Stimulated activated CD4-positive, alpha-beta T cell treated with anti-CD3 and anti-CD28 coated beads, Interleukin-12 subunit alpha, Interleukin-12 subunit beta, amount 100 ng/mL, for 24 hours (primary cell): ENCODE measurements at places on chromosomes 2 and 18.

GRCh38 chr2:232563580-232563979 lies 13.1 kb downstream of the EIF4E2 start:
- DNase-seq = no peak

- peak; percentile 3 for DNase-seq
Measured at GRCh38 chr2:119431155-119431975, at the start of gene TMEM37. TSS of gene TMEM37 (plus strand) at chr2:119431854. CDS start at chr2:119431904, 50 bp downstream.

DNA sequence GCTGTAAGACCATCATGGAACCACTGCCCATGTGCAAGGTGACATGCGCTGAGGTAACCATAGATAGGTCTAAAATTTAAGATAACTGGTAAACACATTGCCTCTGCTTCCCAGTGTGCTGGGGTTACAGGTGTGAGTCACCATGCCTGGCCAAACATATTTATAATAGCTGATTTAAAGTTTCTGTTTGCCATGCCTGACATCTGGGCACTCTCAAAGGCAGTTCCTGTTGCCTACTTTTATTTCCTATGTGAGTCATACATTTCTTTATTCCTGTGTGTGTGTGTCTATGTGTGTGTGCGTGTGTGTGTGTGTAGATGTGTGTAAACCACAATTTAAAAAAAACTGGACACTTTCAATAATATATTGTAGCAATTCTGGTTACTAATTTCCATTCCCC lies 415.2 kb upstream of the NETO1 start:
- no peak for DNase-seq

- no peak for DNase-seq
Measured at GRCh38 chr2:105140240-105140568, 101.3 kb upstream of the GPR45 start.

- no peak for DNase-seq
Measured at GRCh38 chr18:10671441-10671840, 145.6 kb downstream of the NAPG start.

GRCh38 chr2:19540739-19541525 lies 182.5 kb upstream of the OSR1 start:
- no peak for DNase-seq

DNA sequence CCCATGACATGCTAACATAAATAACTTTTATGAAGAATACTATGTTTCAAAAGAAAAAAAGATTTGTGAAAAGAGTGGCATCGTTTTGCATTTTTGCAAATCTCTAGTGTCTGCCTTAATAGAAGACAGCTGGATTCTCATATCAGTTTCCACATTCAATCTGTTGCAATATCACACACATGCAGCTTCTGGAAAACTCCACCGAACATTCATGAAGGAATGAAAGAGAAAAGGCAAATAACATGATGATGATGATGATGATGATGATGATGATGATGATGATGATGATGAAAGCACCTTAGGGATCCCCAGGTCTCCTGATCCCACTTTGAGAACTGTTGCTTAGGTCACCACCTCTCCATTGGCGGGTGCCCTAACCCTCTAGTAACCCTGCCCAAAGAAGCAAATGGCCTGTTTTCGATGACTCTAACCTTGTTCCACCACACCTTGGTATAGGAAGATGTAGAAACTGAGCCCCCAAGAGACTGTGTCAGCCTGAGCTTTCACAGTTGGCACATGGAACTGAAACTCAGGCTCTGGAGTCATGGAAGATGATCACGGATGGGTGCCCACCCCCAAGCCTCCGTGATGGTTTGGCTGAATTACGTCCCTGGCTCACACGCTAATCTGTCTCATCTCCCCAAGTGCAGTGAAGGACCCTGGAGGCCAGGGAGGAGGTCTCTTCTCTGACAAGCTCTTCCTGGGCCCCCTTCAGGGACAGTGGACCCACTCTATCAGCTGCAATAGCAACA lies 80.1 kb upstream of the SMAD7 start:
- no peak for DNase-seq

DNA sequence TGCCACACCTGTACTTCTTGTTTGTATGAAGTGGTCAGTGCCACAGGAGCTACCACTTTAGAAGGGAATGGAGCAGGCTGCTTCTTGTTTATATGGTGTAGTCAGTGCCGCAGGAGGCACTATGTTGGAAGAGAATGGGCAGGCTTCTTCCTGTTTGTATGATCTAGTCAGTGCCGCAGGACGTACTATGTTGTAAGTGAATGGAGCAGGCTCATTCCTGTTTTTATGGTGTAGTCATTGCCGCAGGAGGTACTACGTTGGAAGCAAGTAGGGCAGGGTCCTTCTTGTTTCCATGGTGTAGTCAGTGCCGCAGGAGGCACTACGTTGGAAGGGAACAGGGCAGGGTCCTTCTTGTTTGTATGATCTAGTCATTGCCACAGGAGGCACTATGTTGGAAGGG lies 27.3 kb downstream of the TPO start:
- no peak for DNase-seq

DNA sequence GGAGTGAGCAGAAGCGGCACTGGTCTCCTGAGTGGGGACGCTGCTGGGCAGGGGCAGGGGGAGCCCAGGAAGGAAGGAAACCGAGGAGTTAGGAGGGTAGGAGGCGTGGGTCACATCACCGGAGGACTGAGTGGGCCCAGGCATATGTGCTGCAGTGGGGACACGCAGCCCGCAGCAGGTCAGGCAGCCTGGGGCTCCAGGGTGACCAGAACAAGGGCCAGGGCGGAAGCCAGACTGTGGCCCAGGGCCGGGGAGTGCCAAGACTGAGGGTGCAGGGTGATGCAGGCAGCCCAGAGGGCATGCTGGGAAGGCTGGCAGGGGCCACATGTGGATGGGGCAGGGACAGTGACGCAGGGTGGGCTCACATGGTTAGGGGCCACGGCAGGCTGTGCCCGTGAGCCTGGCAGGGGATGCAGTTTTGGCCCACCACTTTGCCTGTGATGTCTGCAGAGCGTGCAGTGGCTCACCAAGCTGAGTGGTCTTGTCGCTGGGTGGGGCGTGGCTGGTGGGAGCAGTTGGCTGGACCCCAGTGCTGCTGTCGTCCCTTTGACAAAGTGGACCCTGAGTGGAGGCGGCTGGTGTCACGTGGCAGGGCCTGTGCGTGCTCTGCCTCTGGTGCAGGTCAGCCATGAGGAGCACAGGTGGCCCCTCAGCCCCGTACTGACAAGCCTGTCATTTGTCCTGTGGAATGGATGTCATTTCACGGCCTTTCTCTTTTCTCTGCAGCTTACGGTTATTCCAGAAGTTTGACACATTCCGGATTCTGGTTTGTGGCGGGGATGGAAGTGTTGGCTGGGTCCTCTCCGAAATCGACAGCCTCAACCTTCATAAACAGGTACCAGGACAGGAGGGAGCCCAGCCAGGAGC lies 87.1 kb downstream of the DGKD start:
- DNase-seq = no peak

- no peak for DNase-seq
Measured at GRCh38 chr18:23539911-23540525, 36.7 kb downstream of the RMC1 start.

GRCh38 chr2:220104871-220105351 lies 477.5 kb downstream of the SLC4A3 start:
- DNase-seq = no peak

DNA sequence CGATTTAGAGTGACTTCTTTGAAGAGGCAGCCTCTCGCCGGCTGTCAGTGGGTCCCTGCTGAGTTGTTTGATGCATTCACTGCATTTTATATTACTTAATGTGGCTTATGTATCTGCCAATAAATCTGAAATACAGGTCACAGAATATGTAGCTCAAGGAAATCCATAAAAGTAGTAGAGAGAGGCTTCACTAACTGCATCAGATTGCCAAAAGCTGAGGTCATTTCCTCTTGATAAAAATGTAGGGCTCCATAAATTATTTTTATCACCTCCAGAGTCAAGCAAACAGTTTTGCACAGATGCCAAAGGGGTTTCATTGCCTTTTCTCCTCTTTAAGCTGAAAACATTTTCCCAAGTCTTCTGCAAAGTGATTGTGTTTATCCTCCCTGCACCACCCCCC lies 36.5 kb upstream of the CCDC93 start:
- no peak for DNase-seq

- DNase-seq = no peak
Measured at GRCh38 chr2:239804161-239805042, 220.7 kb downstream of the NDUFA10 start.

- no peak for DNase-seq
Measured at GRCh38 chr18:79353267-79353666, 42.5 kb upstream of the NFATC1 start.

- no peak for DNase-seq
Measured at GRCh38 chr2:240139666-240140393, 628 bp downstream of the OTOS start.

GRCh38 chr18:62572456-62572855 lies 49.6 kb downstream of the ZCCHC2 start:
- no peak for DNase-seq

DNA sequence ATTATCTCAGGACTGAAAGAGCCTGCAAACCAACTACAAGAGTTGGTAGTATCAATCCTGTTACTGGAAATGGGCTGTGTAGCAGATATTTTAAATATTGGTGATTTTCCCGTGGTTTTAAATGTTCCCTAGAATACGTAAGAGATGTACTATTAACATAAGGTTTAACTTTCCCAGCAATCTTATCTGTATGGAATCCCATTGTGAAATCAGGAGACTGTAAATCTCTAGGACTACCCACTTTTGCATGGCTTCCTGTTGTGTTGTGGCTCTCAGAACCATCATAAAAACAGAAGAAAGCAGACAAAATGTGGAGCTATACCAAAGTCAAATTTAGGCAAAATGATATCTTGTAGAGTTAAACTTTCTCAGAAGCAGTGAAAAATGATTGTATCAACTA lies 641.5 kb upstream of the SETBP1 start:
- no peak for DNase-seq

DNA sequence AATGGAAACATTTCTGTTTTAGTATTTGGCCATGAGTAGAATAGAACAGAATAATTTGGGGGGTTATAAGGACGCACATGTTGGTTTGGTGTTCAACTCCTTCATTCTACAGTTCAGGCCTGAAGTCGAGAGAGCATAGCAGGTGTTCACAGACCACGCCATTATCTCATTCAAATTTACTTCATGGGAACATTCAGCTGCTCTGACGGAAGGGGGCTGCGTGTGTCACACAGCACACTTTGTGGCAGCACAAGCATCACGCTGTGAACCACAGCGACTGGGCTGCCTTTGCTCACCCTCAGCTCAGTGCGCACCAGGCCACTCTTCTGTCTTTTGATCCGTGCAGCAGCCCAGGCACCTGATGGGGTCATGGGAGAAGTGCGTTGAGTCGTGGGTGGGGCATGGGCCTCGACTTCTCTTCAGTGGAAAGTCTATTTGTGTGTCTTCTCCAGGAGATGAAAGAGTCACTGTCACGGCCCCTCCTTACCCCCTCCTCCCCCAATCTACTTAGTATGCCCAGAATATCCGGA lies 348.6 kb upstream of the SALL3 start:
- DNase-seq = no peak

GRCh38 chr2:174730698-174731018 lies 33.6 kb downstream of the CHRNA1 start:
- no peak for DNase-seq

DNA sequence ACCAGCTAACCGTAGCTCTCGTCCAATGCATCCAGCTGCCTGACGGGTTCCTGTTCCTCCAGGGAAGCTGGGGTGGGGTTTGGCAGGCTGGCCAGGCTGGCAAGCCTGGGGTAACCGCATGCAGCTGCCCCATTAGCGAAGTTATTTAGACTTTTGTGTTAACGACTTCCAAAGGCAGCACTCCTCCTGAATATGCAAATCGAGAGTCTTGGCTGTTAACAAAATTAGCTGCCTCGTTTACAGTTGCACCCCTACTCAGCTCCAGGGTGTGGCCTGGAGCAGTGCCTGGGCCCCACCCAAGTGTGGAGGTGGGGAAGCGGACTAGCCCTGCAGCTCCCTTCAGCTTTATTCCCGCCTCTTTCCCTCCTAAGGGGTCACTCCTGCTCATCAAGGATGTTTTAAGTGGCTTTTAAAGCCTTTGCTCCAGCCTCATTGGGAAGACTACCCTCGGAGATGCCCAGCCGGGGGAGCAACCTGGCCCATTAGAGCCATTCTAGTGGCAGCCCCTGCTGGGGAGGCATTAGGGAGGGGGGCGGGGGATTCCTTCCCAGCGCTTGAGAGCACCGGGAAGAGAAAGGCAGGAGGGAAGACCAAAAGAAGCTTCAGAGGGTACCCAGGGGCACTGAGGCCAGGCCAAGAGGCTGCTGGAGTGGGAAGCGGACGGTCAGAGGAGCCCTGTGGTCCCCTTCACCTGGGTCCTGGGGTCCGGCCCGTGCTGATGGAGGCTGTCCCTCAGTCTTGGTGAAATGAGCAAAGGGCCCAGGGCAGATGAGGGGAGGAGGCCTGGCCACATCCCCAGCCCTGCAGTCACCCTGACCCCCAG lies 204.1 kb downstream of the CELF4 start:
- no peak for DNase-seq

- peak; percentile 6 for DNase-seq
Measured at GRCh38 chr18:32289483-32290075, 99.7 kb downstream of the MEP1B start.

GRCh38 chr2:144514616-144515091 lies 5.3 kb downstream of the ZEB2 start:
- no peak for DNase-seq

GRCh38 chr2:47516360-47517104 lies 113.6 kb downstream of the MSH2 start:
- no peak for DNase-seq

- no peak for DNase-seq
Measured at GRCh38 chr2:65350651-65351056, 81.7 kb downstream of the SPRED2 start.

GRCh38 chr2:63846487-63846886 lies 4.8 kb downstream of the UGP2 start:
- no peak for DNase-seq

GRCh38 chr18:69954719-69955480 lies 7.2 kb upstream of the CD226 start:
- no peak for DNase-seq

DNA sequence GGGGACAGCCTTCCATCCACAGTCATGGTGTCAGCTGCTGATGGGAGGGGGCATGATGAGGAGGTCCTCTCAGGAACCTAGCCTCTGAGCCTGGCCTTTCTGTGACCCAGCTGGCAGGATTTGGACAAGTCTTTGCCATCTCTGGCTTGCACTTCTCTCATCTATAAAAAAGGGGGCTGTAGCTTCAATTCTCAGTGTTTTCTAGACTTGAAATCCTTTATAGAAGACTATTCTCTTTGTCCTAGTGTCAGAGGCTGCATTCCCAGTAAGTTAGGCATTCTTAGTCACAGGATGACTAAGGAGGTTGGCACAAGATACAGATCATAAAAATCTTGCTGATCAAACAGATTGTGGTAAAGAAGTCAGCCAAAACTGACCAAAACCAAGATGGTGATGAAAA lies 958.5 kb downstream of the CNTNAP5 start:
- no peak for DNase-seq

- no peak for DNase-seq
Measured at GRCh38 chr2:199743415-199744120, 107.4 kb downstream of the FTCDNL1 start.

GRCh38 chr2:144146876-144147275 lies 373.0 kb downstream of the ZEB2 start:
- no peak for DNase-seq

DNA sequence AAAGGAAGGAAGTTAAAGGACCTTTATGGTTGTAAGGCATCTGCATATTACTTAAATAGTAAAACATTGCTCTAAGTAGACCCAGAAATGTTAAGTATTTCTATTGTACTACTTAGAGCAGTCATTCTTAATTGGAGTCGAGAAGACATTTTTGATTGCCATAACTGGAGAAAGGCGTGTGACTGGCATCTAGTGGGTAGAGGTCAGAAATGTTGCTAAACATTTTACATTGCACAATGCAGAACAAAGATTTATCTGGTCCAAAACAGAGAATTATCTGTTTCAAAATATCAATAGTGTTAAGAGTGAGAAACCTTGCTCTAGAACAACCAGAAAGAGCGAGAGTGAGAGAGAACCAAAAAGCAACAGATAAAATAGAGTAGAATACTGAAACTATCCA lies 23.3 kb upstream of the ROCK1 start:
- no peak for DNase-seq
